HS-5 (cell line): ENCODE measurements at places on chromosomes 7 and 10.

DNA sequence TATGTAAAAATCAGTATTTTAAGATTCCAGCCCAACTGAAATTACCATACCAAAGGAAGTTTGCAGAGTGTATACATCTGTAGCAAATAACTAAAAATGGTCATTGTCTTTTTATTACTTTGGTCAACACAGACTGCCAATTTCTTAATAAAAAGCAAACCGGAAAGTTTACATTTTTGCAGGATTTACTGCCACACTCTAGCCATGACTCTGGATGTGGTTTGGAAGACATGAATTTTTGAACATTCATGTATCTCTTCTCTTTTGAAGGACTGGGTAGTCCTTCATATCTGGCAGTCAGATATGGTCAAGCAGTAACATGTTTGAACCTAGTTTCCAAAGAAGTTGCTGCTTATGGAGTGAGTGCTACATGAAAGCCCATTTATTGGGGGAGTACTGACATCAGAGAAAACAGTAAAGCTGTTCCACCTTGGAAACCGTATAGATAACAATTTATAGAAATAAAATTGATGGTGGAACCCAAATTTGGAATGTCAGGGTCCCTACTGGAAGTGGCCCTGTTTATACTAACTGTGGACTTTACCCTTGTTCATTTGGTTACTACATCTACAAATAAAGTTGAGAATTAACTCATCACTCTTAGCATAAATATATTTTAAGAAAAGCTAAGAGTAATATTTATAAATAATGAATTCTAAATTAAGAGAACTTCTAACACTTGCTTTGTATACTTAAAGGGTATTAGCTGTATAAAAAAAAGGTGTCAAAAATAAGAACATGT is 84.6 kb downstream of the ZMYND11 start:
- no peak for DNase-seq

DNA sequence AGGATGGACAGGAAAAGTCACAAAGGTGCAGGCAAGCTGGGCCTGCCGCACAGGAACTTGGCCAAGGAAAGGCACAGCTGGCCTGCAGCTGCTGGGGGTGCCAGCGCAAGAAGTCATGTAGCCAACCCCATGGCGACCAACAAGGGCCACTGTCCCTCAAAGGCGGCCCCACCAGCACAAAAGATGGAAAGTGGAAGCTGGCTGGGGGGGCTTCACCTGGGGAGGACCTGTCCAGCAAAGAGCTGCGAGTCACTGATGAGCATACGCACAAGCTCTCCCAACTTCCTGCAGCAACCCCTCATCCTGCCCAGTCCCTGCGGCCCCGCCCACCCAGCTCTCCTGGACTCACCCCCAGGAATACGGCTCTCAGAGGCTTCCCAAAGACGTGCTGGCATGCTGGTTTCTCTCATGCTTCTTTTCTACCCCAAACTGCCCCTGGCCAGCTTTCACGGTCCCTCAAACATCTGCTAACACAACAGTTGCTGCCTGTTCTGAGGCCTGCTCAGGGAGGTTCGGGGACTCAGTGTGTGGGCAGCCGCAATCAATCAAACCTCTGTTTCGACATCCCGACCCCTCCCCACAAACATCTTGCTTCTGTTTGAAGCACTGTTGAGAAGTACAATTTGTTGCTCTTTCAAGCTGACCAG is 67.6 kb downstream of the FAM53B start:
- no peak for DNase-seq

- DNase-seq = no peak
Measured at GRCh38 chr7:35721288-35721687, 26.4 kb upstream of the HERPUD2 start.

DNA sequence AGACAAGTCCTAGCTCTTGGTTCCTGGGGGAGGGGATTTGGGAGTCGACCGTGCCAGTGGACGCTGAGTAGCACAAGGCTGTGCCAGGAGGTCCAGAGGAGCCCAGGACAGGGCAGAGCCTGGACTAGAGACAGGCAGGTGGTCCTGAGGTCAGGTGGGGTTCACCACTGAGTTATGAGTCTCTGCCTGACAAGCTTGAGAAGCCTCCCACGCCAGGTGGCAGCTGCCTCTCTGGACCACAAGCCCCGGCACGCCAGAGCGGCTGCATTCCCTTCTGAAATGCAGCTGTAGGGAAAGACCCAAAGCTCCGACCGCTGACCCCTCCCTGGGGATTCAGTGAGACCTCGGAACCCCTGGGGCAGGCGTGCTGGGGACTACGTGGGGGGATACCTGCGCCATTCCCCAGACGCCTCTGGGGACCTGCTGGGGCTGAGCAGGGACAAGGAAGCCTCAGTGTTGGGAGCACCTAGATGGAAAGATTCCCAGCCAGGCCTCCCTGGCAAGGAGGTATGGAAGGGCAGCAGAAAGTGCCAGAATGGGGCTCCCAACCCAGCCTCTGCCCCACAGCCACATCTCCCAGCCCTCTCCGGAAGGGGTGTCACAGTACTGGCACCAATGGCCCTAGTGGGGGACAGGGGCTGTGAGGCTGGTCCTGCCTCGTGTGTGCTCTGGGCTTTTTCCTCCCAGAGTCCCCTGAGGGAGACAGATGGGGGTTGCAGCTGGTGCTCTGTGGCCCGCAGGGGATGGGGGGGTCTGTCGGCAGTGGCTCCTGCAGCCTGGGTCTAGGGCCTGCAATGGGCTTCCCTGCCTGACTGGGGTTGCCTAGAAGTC is 29.0 kb downstream of the PDGFA start:
- no peak for DNase-seq

- DNase-seq = no peak
Measured at GRCh38 chr10:95456516-95456915, 104.7 kb downstream of the SORBS1 start.

DNA sequence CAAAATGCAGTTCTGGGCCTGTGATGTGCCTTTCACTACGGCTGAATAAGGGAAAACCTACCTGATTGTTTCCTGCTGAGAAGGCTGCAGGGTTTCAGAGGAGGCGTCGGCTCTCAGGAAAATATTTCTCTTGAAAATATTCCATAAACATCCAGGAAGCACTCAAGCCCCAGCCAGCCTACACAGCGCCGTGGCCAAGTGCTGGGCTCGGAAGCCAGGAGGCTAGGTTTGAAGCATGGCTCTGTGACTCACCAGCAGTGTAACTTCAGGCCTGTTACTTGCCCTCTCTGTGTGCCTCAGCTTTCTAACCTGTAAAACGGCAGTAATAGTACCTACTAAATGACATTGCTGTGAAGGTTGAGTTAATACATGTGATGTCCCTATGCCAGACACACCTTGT is 399.1 kb downstream of the GATA3 start:
- DNase-seq = no peak

DNA sequence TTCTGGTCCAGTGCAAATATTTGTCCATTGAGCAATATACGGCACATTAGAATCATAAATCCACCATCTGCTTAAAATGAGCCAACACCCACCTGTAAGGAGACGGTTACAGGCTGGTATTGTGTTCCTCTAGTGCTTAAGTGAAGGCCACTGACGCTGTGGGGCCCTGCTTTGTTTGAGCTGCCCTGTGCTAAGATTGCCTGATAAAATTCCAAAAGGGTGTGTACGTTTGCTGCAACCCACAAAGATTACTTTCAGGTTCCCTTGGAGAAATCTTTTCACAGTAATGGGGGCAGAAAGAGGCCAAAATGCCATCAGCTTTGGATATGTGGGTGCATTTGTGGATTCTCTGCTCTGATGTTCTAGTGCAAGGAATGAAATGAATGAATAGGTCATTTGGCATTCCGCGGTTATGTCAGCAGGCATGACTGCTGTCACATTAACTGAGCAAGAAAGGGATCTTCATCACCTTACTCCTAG is 34.4 kb downstream of the AGR3 start:
- no peak for DNase-seq
